ENCODE measurements at places on chromosomes 2 and 18.
A peak's percentile ranks its signal among the peaks of the same experiment; 100 is the strongest.

DNA sequence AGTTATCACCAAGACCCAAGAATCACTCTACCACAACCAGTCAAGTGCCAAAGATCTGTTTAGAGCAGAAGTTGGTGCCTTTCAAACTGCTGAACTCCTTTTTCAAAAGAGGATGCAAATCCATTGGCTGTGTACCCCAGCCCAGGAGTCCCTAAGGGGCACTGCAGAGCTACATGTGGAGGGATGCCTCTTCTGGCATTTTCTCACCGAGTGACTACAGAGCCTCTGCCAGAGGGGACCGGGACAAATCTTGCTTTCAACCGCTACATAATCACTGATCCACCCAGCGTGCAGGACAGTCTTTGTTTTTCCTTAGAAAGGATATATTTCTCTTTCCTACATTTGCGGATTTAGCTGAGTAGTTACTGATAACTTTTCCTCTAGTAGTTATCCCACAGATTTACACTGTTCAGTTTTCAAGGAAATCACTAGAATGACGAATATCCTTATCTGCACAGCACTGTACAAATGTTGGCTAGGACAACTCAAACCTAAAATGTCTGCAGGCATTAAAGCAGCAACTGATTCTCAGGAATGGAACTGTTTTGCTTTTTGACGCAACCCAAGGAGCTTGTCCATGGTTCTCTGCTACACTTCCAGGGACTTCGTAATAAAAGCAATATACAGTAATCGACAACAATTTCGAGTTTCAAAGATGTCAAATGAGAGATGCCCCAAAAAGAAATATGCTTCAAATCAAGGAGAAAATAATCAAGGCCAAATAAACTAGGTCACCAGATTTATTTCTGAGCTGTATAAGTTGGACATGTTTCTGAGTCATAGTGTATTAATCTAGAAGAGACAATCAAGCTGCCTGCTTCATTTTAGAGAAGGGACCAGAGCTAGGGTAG lies 24.1 kb downstream of the EPB41L3 start:
- no peak for DNase-seq

- peak; percentile 78 for DNase-seq
Measured at GRCh38 chr2:8761529-8762164, 75.8 kb downstream of the KIDINS220 start.

DNA sequence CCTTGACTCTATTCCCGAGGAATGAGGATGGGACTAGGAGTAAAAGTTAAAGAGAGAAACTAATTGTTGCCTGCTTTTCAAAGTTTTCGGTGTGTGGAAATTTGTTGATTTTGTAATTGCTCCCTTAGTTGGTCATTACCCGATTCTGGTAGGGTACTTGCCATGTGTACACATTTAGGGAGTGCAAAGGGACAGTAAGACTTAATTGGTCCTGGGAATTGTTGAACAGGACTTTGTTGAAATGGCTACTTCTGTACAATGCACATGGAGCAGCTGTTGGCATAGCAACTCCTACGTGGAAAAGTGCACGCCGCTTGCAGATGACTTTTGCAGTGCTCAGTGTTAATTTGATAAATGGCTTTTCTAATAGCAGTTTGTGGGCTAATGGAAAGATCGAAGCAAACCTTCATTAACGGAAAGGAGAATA lies 22.9 kb downstream of the EPAS1 start:
- no peak for DNase-seq

DNA sequence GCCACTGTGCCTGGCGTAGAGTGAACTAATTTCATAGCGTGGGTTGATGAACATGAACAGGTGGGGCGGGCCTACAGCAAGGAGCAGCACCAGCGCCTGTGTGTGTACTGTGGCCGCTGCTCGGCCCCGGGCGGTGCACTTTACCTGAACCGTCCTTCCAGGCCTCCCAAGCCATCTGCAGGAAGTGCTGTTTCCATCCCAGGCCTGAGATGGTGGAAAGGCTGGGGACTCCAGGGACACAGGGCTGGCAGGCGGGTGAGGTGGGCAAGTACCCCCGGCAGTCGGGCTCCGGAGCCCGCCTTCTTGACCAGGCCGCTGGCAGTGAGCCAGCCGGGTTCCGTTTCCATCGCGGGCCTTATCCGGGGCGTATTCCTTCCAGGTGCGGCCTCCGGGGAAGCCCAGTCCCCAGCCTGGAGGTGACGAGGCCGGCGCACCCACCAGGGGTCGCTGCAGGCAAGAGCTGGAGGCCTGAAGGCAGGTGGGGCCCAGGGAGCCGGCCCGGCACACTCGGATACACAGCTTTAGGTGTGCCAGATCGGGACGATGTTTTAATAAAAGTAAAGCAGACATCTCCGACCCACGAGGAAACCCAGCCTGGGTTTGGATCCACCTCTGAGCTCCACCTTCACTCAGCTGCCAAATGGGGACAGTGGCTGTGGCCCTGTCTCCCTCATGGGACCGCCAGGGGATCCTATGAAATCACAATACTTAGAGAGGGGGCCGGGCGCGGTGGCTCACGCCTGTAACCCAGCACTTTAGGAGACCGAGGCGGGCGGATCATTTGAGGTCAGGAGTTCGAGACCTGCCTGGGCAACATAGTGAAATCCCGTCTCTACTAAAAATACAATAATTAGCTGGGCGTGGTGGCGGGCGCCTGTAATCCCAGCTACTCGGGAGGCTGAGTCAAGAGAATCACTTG lies 22.7 kb upstream of the PDIA6 start:
- no peak for DNase-seq

- no peak for DNase-seq
Measured at GRCh38 chr2:46495231-46496030, 16.1 kb downstream of the TMEM247 start.

DNA sequence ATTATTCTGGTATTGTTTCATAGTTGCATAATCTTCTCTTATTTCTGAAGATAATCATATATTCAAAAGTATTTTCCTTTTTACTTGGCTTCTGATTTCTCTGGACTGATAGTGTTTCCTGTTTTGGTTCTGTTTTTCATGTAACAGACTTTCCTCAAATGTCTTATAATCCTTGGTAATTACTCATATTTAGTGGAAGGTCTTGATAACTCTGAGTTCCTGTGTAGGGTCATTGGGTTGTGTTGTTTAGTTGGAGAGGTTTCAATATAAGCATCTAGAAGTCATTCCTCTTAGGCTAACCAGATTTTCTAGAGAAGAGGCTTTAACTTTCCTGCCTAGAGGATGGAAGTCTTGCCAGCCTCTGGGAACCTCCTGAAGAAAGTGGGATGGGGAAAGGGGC lies 23.8 kb downstream of the MFSD6 start:
- no peak for DNase-seq

- DNase-seq, result no peak
Measured at GRCh38 chr18:52888014-52888413, 548.0 kb downstream of the DCC start.

DNA sequence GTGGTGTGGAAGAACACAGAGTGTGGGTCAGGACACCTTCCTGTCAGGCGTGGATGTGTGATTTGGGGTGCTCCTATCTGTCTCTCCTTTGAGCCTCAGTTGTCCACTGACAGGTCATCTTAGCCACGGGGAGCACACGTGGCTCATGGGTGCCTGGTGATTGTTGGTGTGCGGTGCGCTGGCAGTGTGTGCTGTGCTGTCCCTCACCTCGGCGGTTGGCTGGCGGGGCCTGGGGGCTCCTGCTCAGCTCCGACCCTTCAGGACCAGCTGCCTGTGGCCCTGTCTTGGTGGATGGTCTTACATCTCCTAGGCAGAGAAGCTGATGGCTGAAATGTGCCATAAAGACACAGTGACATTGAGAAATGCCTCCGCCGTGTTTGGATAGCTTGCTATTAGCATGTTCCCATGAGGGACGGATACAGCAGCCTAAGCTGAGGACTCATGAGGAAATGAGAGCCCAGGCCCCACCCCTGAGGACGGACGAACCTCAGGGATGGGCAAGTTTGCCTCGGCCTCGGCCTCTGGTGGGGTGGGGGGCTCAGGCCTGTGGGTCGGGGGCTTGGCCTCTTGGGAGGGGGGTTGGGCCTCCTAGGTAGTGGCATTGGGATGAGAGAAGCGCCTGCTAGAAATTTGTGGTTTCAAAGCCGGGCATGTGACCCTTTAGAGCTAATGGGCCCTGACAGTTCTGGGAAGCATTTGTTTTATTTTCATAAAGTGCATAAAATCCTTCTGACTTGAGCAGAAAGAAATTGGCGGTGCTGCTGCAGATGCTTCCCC lies 20.3 kb upstream of the ASB1 start:
- DNase-seq, result no peak

- DNase-seq, result no peak
Measured at GRCh38 chr2:43175020-43175441, 51.4 kb downstream of the ZFP36L2 start.

- no peak for DNase-seq
Measured at GRCh38 chr2:120522151-120522751, 176.3 kb downstream of the INHBB start.

GRCh38 chr2:226730481-226730880 lies 69.1 kb downstream of the IRS1 start:
- DNase-seq, result no peak

DNA sequence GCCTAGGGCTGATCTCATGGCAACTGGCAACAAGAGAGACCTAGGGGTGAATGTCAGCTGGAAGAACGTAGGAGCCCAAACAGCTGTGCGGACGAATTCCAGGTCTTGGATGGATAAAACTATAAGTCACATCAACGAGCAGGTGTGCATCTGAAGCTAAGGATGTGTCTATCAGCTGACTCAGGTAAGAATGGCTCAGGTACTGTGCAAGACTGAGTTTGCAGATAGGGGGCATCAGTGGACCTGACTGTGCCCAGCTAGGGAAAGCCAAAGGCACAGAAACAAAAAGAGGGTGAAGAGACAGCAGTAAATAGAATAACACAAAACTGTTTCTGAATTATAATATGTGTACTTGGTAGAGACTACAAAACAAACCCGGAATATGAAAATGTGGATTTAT lies 357.3 kb downstream of the ZEB2 start:
- DNase-seq, result no peak

DNA sequence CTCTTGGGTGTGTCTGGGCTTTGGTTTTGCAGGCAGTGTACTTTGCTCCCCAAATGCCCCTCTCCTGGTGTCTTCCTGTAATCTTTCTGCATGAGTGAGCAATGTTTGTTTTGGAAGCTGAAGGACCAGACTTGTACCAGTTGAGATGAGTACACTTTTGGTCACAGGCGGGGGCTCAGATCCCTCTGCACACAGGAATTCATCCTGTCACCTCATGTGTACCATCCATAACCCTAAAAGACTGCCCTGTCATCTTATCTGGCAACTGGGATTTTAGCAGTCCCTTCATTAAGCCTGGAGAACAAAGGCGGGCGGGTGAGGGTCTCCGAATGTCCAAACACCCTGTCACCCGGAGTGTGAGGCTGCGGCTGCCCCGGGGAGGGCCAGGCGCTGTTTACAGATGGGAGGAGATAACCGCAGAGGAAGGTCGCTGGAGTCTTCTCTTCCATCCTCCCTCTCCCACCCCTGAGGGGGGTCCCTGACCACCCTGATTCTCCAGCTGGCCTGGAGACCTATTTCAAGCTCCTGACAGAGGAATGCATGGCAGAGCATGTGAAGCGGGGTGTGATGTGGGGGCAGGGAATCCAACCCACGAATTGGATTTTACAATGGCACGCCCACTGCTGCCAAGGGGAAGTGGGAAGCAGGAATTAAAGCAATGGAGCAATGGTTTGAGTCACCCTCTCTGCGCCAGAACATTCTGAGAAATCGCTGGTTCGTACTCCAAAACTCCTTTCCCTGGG lies 158.2 kb upstream of the MYCN start:
- no peak for DNase-seq

DNA sequence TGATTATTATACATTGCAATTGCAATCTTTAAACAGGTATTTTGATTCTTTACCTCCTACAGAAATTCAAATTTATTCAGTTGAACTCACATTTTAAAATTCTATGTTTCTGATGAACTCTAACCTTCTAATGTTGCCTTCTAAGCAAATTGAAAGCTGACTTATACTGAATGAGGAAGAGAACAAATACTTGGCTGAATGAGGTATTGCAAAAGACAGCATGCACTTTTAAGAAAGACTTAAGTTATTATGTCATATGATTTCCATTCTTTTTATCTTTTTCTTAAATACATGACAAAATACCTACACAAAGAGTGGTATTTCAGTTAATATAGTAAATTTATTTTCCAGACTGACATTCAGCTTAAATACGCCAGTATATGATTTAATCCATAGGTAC lies 64.7 kb downstream of the FAM228A start:
- DNase-seq, result no peak
